ENCODE measurements at places on chromosomes 3 and 15.

DNA sequence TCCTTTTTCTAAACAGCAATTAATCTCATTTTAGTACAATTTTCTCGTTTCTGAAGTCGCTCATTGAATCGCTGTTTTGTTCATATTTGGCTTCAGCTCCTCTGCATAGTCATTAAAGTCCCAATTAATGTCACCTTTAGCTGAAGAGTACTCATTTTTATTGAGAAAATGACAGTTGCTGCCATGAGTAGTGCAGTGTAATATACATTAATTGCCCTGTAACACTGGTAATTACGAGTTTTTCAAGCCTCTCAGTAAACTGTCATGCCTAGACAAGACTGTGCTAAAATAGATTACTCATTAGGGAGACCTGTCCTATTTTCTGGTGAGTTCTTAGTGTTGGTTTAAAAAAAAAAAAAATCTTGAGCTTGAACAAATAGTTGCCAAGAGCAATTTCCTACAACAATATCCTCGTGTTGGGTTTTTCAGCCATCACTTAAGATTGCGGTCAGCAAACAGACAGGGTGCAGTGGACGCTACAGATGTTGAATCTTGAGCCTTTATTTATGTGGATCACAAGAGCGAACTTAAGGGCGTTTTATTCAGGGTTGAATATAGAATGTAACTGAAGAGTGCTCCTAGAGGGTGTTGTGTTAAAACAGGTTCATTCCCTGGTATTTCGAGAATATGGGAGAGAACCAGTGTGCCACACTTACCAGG is 176.0 kb downstream of the CDIN1 start:
- H3K36me3 ChIP-seq = no peaks in the 10 kb centered on the region
- DNase-seq = no peak
- no peaks in the 10 kb centered on the region for H3K27me3 ChIP-seq

DNA sequence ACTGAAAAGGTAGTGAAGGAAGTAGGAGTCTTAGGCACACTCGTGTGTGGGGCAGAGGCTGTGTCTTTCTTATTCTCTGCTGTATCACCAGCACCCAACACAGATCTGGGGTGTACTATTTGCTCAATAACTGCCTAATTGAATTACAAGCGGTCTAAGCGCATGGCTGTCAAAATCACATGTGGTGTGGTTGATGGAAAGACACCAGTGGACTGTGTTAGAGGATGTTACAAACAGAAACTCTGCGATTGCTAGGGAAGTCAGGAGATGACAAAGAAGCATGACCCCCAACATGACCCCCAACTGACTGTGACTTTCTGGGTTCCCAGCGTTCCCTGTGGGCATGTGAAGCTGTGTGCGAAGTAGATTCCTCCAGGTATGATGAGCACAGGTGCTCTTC is 32.0 kb downstream of the ATG7 start:
- peaks cover 44% of the 10 kb centered on the region for H3K36me3 ChIP-seq
- H3K27me3 ChIP-seq = no peaks in the 10 kb centered on the region
- H3K27ac ChIP-seq = no peak overlapping the region

DNA sequence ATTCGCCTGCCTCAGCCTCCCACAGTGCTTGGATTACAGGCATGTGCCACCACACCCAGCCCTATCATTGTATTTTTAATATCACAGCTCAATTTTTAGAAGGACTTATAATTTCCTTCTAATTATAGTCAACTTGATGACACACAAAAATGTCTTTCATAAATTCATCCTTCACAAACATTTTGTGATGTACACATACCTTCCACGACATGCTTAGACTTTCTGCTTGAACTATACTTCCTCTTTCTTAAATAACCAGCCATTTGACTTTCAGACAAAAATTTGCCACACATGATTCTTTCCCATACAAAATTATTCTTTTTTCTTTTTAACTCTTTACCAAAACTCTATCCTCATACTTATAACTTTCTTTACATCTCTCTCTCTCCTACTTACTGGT is 48.4 kb upstream of the CCK start:
- H3K27ac ChIP-seq = no peak overlapping the region
- H3K27me3 ChIP-seq = no peaks in the 10 kb centered on the region
- H3K4me3 ChIP-seq = no peak overlapping the region
- H3K4me1 ChIP-seq = no peaks in the 10 kb centered on the region
- no peaks in the 10 kb centered on the region for H3K36me3 ChIP-seq

DNA sequence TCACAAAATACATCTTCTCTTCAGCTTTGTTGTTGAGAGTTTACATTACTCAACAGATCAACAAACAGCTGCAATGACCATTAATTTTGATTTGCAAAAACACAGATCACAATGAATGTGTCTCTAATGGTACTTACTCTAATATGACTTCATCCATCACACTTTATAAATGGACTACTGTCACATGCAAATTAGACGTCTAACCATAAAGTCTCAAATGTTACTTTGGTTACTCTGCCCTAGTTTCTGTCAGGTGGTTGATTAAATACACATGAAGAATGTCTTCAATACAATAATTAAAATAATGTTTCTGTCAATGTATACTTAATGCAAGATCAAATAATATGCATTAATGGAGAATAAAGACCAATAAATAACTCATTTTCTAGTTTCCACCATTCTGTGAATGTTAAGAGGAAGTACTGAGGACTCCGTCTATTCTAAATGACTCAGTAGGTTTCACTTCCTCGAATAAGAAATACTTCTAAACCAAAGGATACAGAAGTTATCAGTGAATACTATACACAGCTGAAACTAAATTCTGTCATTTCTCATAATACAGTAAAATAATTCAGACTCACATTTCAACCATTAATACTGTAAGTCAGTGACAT is 145.8 kb downstream of the CBLB start:
- H3K27ac ChIP-seq = no peak overlapping the region
- no peaks in the 10 kb centered on the region for H3K27me3 ChIP-seq
- no peaks in the 10 kb centered on the region for H3K4me1 ChIP-seq
- no peak overlapping the region for H3K4me3 ChIP-seq
- no peak for DNase-seq
- H3K36me3 ChIP-seq = peaks cover 22% of the 10 kb centered on the region

GRCh38 chr3:176378789-176379188 is 818.5 kb downstream of the TBL1XR1 start:
- H3K27ac ChIP-seq = no peak overlapping the region
- no peaks in the 10 kb centered on the region for H3K27me3 ChIP-seq
- no peaks in the 10 kb centered on the region for H3K4me1 ChIP-seq
- H3K4me3 ChIP-seq = no peak overlapping the region
- DNase-seq = no peak

DNA sequence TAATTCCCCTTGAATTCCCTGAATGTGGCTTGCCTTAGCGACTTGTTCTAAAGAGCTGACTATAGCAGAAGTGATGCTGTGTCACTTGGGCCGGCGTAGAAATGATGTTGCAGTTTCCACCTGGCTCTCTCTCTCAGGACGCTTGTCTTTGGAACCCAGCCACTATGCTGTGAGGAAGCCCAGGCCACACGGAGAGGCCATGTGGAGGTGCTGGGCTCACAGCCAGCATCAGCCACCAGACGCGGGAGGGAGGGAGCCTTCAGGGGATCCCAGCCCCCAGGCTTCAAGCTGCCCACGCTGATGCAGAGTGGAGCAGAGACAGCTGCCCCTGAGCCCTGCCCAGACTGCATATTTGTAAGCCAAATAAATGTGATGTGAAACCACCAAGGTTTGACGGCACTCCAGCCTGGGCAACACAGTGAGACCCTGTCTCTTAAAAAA is 18.6 kb downstream of the RNU5B-1 start:
- no peak overlapping the region for H3K4me3 ChIP-seq
- no peaks in the 10 kb centered on the region for H3K4me1 ChIP-seq
- no peaks in the 10 kb centered on the region for H3K36me3 ChIP-seq
- H3K27ac ChIP-seq = no peak overlapping the region
- no peaks in the 10 kb centered on the region for H3K27me3 ChIP-seq

DNA sequence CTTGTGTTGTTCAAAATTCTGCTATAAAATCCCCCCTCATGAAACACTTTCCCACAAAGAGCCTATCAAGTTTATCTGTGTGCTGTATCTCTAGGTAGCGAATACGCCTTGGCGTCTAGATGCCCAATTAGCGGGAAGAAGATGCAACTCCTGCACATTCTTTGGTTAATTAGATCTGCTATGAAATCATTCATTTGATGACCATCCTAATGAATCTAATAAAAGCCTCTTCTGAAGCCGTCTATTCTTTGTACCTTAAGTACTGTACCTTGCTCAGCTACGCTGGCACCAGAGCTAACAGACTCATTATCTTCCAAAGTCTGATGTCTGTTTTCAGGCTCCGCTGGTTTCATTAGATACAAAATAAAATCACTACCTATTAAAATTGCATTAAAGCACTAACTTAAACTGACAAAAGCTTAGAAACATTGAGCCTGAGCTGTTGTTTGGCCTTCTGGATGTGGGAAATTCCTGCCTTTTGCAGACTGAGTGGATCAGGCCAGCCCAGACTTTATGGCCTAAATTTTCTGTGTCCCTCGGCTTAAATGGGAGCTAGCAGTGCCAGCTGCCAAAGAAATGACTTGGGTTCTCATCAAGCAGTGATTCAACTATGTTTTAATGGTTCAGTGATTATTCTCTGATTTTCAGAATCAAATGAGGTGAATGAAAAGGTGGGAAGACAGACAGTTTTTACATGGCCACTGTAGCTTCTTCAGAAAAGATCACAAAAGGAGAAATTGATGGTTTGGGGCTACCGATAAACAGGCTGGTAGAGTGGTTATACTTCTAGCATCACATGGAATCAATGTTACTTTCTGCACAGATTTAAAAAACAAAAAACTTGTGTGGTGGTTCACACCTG is 28.4 kb upstream of the CHST2 start:
- no peak overlapping the region for H3K4me3 ChIP-seq
- H3K27ac ChIP-seq = no peak overlapping the region
- H3K4me1 ChIP-seq = no peaks in the 10 kb centered on the region
- DNase-seq = no peak
- H3K27me3 ChIP-seq = no peaks in the 10 kb centered on the region
